ENCODE measurements at places on chromosomes 12 and 14.

- DNase-seq, result peak; percentile 82
These were observed 1.1 kb upstream of the RNASE4 start for GRCh38 chr14:20683125-20683890.

GRCh38 chr14:31920989-31921650, 156.0 kb upstream of the ARHGAP5 start:
- DNase-seq, result no peak

DNA sequence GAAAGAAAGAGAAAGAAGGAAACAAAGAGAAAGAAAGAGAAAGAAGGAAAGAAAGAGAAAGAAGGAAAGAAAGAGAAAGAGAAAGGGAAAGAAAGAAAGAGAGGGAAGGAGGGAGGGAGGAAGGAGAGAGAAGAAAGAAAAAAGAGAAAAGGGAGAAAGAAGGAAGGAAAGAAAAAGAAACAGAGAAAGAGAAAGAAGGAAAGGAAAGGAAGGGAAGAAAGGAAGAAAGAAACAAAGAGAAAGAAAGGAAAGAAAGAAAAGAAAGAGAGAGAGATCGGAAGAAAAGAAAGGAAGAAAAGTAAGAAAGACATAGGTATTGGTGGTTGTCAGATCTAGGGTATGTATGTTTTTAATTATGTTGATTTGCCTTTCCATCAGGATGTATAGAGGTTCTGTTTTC, 342.3 kb downstream of the FOXG1 start:
- DNase-seq, result no peak

DNA sequence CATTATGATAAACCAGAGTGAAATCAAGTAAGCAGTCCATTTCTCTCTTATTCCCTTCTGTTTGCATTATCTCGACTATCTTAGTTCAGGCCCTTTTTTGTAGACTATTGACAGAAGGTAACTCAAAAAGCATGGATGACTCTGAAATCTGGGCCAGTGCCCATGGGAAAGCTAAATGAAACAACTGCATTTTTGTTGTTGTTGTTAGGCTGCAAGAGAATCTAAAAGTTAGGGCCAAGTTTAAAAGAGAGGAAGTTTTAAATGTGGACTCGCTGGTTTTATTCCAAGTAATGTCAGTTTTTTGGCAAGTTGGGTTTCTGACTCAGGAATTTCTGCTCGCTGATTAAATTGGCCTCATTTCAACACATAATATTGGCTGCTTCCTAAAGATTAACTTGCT, 201.1 kb downstream of the PIK3C2G start:
- DNase-seq, result no peak

- DNase-seq, result no peak
These were observed 29.7 kb downstream of the PRPF40B start for GRCh38 chr12:49652921-49653520.

- no peak for DNase-seq
These were observed 39.6 kb downstream of the CCDC85C start for GRCh38 chr14:99564256-99564925.

DNA sequence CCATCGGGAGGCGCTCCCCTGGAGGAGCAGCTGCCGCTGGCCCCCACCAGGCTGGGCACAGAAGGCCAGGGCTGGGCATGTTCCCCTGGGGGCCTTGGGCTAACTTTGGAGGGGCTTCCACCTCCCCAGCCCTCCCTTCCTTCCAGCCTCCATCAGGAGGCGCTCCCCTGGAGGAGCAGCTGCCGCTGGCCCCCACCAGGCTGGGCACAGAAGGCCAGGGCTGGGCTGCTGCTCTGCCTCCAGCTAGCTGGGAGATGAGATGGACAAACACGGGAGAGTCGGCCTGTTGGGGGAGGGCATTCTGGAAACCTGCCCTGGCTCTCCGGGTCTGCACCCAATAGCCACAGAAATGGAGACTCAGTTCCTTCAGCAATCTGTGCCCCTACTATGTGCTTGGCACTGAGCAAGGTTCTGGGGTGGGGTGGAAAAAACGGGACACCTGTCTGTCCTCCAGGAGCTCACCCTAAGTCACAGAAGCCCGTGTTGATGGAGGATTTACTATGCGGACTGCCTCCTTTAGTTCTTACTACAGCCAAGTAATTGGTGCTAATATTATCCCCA, 39.0 kb upstream of the CORO1C start:
- DNase-seq, result no peak

GRCh38 chr12:18888047-18888446, 150.1 kb downstream of the CAPZA3 start:
- DNase-seq, result no peak

- DNase-seq, result no peak
These were observed 20.6 kb upstream of the CPM start for GRCh38 chr12:68953536-68953935.

DNA sequence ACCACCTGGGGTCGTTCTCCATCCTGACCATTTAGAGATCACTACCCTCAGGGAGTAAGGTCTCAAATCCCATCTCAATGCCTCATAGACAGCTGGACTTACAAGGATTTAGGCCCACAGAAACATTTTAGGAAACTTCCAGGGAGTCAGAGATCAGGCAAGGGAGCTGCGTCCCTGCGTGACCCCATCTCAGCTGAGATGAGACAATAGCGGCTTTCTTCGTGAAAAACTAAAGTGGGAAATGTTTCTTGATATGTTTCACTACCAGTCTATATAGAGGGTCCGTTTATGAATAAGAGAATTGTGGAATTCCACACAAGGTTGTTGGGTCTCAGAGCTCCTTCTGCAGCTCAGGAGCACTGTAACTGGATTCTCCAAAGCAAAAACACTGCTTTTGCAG, 105.1 kb downstream of the VCPKMT start:
- DNase-seq, result no peak

DNA sequence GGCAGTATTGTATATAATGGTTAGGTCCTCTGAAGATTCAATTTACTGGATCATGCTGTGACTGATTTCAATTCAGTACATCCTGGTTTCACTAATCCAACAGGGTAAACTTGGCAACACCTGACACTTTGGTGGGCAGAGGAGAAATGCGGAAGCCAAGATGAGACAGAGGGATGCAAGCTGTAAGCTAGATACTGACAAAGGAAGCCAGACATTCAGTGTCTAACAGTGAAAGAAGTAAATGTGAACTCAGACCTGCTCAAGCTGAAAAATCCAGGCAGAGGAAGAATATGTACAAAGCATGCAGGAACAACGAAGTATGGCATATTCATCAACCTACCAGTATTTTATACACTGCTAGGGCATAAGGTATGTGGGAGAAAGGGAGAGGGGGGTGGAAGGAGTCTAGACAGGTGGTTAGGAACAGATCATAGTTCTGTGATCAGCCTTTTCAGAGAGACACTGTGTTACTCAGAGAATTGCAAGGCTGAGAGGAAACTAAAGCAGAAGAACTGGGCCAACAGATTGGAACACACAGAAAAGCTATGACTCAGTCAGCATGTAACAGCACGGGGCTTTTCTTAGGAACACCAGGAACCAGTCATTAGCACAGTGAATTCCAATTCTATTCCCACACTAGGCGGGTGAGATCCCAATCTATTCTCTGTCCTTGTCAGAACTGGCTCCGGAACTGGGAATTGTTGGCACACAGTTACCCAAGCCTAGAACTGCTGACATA, 40.3 kb downstream of the NELL2 start:
- DNase-seq, result no peak

DNA sequence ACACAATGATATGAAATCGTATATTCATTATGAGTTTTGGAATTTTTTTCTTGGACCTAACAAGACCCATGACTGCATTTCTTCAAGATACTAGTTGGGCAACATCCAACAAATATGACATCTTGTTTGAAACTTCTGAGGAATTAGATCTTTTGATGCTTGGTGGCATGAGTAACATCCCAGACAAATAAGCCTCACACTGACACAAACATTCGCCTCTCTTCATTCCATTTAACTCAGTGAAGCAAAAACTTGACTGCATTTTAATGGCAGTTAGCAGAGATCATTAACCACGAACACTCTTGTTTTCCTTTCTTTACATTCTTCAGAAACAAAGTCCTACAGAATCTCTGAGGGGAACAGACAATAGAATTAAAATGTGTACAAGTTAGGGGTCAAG, 758.3 kb downstream of the C12orf50 start:
- no peak for DNase-seq

DNA sequence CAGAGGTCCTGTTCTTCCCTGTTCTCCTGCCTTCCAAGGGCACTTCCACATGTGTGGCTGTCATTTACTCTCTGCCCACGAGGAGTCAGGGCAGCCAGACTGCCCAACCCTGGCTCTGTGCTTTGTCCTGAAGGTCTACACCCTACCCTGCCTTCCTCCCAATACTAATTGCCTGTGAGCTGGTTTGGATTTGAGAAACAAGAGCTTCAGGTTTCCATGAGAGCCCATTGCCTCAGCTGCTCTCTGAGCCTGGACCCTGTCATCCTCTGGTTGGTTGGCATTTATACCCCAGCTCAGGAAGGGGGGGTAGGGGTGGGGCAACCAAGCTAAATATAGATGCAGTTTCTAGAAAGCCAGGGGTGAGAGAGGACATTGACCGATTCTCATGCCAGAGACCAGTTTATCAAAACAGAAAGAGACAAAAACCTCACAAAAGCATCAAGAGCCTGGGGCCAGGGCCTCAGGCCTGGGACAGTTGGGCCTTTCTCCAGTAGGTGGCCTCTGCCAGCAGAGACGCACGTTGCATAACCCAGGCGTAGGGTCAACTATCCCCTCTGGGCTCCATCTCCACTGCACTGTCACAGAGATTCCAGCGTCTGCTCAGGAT, 34.5 kb downstream of the VDR start:
- DNase-seq, result no peak

GRCh38 chr14:102497998-102498677, 11.4 kb downstream of the ANKRD9 start:
- DNase-seq, result no peak

- peak; percentile 8 for DNase-seq
These were observed 286.3 kb downstream of the DPF3 start for GRCh38 chr14:72607386-72608130.

GRCh38 chr12:27013611-27014084, 536 bp downstream of the TM7SF3 start:
- no peak for DNase-seq

GRCh38 chr12:13595536-13596443, 385.6 kb downstream of the GRIN2B start:
- DNase-seq, result no peak

- DNase-seq, result no peak
These were observed 2.1 kb upstream of the PTPRQ start for GRCh38 chr12:80441921-80442320.

DNA sequence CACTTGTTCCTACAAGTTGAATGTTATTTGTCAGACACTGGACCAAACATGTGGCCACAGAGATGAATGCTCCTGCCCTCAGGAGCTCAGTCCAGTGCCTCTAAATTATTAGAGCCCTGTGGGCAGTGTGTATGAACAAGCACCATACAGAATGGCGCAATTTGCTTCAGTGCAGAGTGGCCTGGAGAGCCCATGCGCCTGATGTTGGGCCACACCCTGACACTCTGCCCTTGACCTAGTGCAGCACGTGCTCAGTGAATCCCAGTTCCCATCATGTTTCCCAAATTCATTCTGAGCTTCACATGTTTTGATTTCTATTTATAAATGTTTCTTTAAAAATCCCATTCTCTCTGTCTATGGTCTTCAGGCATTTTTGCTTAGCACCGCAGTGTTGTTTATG, 116.8 kb downstream of the PRMT8 start:
- no peak for DNase-seq

DNA sequence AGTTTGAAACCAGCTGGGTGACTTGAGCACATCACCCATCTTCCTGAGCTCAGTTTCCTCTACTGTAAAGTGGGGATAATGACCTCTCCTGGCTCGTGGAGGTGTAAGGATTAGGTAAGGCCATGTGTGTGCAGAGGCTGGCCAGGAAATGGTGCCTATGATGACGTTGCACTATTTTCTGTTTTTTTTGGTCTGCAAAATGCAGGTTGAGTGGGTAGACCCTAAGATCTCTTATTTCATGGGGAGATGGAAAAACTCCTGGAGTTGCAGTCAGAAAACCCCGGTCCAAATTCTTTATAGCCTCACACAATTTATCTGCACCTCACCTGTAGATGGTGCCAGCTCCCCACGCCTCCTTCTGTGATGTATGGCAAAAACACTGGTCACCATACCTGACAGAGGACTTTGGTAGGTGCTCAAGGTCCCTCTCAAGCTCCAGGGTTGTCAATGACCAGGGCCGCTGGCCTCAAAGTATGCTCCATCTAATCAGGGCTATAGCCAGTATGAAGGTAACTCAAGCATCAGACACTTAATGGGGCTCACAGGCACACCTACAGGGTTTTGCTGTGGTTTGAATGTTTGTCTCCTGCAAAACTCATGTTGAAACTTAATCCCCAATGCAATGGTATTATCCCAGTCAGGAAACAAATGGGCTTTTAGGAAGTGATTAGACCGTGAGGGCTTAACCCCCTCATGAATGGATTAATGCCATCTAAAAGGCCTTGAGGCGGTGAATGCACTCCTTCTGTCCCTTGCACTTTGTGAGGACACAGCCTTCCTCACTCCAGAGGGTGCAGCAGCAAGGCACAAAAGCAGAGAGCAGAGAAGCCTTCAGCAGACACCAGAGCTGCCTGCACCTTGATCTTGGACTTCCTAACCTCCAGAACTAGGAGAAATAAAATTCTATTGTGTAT, 17.6 kb downstream of the C14orf132 start:
- peak; percentile 12 for DNase-seq

GRCh38 chr12:81627336-81628189, 131.6 kb downstream of the PPFIA2 start:
- no peak for DNase-seq

DNA sequence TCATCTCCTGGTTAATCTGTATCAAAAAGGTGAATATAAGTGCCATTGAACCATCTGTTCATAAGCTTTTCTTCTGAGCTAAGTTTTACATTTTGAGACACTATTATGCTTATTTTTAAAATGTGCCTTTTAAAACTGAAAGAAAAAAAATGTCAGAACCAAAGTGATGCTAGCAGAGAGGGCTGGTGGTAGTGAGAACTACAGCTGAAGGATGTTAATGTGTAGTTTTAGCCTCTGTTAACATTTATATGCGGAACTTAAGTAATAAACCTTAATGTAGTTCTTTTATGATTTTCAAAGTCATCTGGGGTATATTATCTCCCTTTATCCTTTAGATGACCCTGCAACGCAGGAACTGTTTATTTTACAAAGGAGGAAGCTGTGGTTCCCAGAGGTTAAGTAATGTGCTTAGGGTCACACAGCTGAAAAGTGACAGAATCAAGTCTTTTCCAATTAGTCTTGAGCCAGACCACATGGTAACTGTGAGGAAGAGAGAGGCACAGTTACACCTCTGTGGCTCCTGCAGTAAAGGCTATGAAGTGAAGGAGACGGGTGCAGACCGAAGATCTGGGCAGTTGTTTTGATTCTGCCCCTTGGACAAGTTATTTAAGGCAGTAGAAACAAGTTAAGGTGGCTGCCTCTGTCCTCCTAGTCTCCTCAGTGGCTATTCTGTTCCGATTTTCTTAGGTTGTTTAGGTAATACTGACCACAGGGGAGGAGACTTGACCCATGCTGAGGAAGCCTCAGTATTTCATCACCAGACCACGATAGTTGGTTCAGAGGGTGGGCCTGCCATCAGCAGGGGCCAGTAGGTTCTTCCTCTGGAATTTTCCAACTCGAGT, 23.9 kb downstream of the GNG2 start:
- DNase-seq, result no peak

GRCh38 chr12:718756-719102, 33.6 kb upstream of the WNK1 start:
- DNase-seq, result no peak

GRCh38 chr12:4323396-4323795, 2.4 kb downstream of the TIGAR start:
- DNase-seq, result no peak
